ENCODE measurements at places on chromosomes 4 and X. TPM values are rescaled to one million over a fixed set of nuclear protein-coding genes. Genes with fewer than 3 reads are reported as not detected.
A peak's percentile ranks its signal among the peaks of the same experiment; 100 is the strongest.

DNA sequence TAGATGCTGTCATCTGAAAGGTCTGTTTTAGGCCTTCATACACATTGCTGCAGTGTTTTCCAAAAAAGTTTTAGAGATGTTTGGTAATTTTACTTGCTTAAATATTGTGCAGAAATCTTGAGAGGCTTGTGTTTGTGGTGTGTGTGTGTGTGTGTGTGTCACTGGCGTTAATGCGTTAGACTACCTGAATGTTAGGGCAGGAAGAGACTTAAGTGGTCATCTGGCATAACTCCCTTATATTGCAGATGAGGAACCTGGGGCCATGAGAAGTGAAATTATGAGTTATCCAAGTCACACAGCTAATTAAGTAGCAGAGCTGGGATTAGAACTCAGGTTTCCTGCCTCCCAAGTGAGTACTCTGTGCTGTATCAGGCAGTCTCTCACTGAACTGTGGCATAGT lies 1.4 kb downstream of the LSM6 start:
- peak overlapping the region; percentile 80 for H3K4me3 ChIP-seq
- H3K36me3 ChIP-seq = peaks cover 5% of the 10 kb centered on the region
- H3K4me1 ChIP-seq = peaks cover 54% of the 10 kb centered on the region
- no peak for DNase-seq
- no peak overlapping the region for H3K27ac ChIP-seq

GRCh38 chr4:127080141-127080540 lies 552.6 kb upstream of the INTU start:
- no peaks in the 10 kb centered on the region for H3K4me1 ChIP-seq
- DNase-seq = no peak
- H3K27ac ChIP-seq = no peak overlapping the region
- H3K36me3 ChIP-seq = no peaks in the 10 kb centered on the region

- DNase-seq = no peak
- H3K36me3 ChIP-seq = no peaks in the 10 kb centered on the region
- no peak overlapping the region for H3K4me3 ChIP-seq
- no peaks in the 10 kb centered on the region for H3K27me3 ChIP-seq
These were observed 217.9 kb downstream of the HS6ST2 start for GRCh38 chrX:132740316-132741123.

- no peaks in the 10 kb centered on the region for H3K36me3 ChIP-seq
- no peak for DNase-seq
- no peaks in the 10 kb centered on the region for H3K27me3 ChIP-seq
- H3K27ac ChIP-seq = no peak overlapping the region
- no peak overlapping the region for H3K4me3 ChIP-seq
These were observed 346.6 kb upstream of the GNPDA2 start for GRCh38 chr4:45072981-45073380.

DNA sequence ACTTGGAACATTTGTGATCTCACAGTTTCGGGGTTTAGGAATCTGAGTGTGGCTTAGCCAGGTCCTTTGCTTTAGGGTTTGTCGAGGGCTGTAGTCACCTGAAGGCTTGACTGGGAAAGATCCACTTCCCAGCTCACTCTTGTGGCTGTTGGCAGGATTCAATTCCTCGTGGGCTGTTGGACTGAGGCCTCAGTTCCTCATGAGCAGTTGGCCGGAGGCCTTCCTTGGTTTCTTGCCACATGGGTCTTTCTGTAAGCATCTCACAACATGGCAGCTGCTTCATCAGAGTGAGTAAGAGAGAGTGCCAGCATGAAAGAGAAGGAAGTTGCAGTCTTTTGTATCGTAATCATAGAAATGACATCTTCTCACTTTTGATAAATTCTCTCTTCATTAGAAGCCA lies 11.1 kb downstream of the TXLNG start:
- no peak overlapping the region for H3K4me3 ChIP-seq
- peaks cover 3% of the 10 kb centered on the region for H3K4me1 ChIP-seq
- H3K36me3 ChIP-seq = peaks cover 13% of the 10 kb centered on the region
- DNase-seq = no peak
- no peak overlapping the region for H3K27ac ChIP-seq
- H3K27me3 ChIP-seq = no peaks in the 10 kb centered on the region

DNA sequence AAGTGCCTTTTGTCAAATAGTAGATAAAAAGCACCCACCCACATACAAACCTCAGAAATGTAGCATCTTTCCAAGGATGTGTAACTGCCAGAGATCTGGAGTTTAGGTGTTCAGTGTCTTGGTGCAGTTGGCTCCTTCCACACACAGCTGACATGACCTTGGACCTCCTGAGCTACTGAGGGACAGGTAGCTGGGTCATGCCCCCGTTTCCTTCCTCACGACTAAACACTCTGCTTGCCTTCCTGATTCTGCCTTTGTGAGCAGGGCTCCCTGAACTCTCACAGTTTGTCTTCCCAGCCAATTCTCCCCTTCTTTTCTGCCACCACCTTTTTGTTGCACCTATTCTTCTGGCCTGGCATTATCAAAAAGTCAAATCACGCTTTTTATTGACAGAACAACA lies 10.2 kb upstream of the RUFY3 start:
- no peaks in the 10 kb centered on the region for H3K27me3 ChIP-seq
- H3K36me3 ChIP-seq = no peaks in the 10 kb centered on the region
- H3K4me1 ChIP-seq = peaks cover 60% of the 10 kb centered on the region

DNA sequence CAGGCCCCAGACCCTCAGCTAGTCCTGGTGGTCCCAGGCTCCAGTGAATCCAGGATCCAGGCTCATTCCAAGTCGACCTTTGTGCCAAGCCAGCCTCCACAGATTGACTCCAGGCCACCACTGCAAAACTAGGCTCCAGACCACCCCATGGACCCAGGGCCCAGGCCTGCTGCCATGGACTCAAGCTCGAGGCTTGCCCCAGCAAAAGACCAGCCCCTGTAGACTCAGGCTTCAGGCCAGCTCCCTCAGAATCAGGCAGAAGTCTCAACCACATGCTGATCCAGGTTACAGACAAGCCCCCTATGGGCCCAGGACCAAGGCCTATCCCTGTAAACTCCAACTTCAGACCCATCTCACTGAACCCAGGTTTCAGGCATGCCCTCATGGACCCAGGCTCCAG lies 692.4 kb downstream of the PCDH19 start:
- no peaks in the 10 kb centered on the region for H3K4me1 ChIP-seq
- no peaks in the 10 kb centered on the region for H3K27me3 ChIP-seq
- H3K4me3 ChIP-seq = no peak overlapping the region
- H3K27ac ChIP-seq = no peak overlapping the region

DNA sequence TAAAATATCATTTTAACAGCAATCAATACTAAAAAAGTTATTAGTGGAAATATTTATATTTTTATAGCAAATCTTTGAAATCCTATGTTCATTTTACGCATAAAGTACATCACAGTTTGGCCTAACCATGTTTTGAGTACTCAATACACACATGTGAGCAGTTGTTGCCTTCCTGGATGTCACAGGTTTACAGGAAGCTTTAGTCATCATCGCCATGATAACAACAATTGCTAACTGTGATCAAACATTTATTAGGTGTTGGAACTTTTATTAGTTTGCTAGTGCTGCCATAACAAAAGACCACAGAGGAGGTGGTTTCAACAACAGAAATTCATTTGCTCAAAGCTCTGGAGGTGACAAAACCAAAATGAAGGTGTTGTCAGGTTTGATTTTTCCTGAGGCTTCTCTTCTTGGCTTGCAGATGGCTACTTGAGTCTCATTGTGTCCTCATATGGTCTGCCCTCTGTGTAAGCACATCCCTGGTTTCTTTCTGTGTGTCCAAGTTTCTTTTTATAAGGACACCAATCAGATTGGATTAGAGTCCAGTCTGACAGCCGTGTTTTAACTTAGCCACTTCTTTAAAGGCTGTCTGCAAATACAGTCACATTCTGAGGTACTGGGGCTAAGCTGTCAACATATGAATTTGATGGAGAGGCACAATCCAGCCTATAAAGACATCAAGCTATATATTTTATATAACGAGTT lies 43.1 kb upstream of the BOD1L1 start:
- no peak for DNase-seq
- no peak overlapping the region for H3K27ac ChIP-seq
- no peaks in the 10 kb centered on the region for H3K36me3 ChIP-seq
- no peaks in the 10 kb centered on the region for H3K4me1 ChIP-seq

DNA sequence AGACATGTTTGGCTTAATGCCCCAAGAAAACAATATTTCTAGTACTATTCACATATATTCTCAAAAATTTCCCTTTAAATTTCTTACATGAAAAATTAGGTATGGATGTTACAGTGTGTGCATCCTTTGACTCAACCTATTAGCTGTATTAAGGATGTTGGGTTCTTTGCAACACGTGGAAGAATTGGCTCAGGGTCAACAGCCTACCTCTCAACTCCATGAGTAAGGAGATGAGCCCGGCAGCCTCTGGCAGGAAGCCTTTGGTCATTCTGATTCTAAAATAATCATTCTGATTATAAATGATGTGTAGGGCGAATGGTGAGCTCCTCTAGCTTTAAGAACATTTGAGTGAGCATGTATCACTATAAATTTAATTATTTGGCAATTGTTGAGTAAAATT lies 148.0 kb upstream of the WDFY3 start:
- no peaks in the 10 kb centered on the region for H3K27me3 ChIP-seq
- H3K4me1 ChIP-seq = no peaks in the 10 kb centered on the region
- H3K36me3 ChIP-seq = no peaks in the 10 kb centered on the region
- no peak overlapping the region for H3K27ac ChIP-seq

GRCh38 chr4:68375667-68376559 lies 26.0 kb upstream of the YTHDC1 start:
- H3K4me1 ChIP-seq = peaks cover 12% of the 10 kb centered on the region
- H3K36me3 ChIP-seq = no peaks in the 10 kb centered on the region

DNA sequence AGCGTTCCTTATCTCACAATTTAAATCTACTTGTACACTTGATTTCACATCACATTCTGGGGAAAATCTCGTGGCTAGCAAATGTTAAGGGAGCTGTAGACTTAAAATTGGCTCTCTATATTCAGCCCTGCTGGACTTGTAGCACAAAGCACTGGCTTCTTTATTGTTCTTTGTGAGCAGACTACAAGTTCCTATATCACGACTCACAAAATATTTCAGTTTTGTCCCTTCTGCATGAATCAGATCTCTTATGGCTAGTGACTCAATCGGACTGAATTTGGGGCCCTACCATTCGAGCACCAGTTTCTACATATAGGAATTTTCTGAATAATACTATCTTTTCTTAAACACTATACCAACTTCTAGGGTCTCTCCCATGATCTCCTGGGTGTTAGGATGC lies 390.1 kb downstream of the ADAM29 start:
- no peaks in the 10 kb centered on the region for H3K27me3 ChIP-seq
- no peak overlapping the region for H3K27ac ChIP-seq
- no peak for DNase-seq
- H3K4me1 ChIP-seq = no peaks in the 10 kb centered on the region

GRCh38 chr4:140250989-140251552 lies 97.1 kb upstream of the MAML3 start:
- H3K27ac ChIP-seq = no peak overlapping the region
- peak; percentile 15 for DNase-seq
- peaks cover 11% of the 10 kb centered on the region for H3K4me1 ChIP-seq

GRCh38 chr4:150302553-150302952 lies 224.3 kb downstream of the DCLK2 start:
- no peak overlapping the region for H3K27ac ChIP-seq
- peaks cover 15% of the 10 kb centered on the region for H3K4me1 ChIP-seq
- no peaks in the 10 kb centered on the region for H3K27me3 ChIP-seq
- H3K36me3 ChIP-seq = peaks cover 9% of the 10 kb centered on the region
- peak; percentile 57 for DNase-seq

DNA sequence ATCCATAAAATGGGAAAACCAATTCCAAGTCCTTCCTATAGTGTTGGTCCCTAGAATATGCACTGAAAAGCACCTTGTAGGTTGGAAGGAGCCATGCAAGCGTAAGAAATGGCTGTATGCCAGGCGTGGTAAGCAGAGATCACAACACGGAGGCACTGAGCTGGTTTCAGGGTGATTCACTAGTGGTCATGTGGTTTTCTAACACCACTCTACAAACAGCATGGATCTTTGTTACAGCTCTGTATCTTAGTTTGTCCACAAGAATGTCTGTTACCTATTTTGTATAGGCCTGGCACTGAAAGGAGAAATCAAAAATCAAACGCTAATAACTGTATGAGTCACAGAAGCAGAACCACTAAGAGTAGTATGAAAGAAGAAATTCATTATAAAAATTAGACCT lies 71.9 kb downstream of the MAGEB17 start:
- DNase-seq = no peak
- no peaks in the 10 kb centered on the region for H3K36me3 ChIP-seq
- no peaks in the 10 kb centered on the region for H3K4me1 ChIP-seq
- H3K27ac ChIP-seq = no peak overlapping the region

DNA sequence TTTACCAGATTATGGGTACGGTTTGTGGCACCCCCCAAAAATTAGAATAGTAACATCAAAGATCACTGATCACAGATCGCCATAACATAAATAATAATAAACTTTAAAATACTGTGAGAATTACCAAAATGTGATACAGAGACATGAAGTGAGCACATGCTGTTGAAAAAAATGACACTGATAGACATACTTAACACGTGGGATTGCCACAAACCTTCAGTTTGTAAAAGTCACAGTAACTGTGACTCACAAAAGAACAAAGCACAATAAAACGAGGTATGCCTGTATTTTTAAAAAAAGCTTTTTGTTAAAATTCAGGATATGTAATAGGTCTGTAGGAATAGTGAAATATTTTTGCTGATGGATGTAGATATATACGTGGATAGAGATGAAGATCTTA lies 93.4 kb downstream of the TET2 start:
- no peak overlapping the region for H3K27ac ChIP-seq
- no peak for DNase-seq
- H3K4me1 ChIP-seq = peaks cover 13% of the 10 kb centered on the region
- H3K36me3 ChIP-seq = peaks cover 50% of the 10 kb centered on the region
- H3K27me3 ChIP-seq = no peaks in the 10 kb centered on the region

DNA sequence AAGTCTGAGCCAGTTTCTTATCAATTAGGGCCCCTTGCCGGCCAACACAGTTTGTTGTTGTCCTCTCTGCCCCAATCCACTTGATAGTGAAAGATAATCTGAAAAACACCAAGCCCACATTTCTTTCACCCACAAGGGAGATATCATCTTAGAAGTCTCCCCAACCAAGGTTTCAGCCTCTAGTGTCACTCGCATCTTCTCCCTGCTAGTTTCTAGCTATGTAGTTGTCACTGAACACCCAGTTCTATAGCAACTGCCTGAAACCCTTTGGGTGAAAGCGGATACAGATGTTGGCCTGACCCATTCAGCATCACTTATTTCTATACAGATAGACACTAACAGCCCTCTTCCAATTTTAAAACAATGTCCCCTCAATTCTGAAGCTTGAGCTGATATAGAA lies 116.3 kb downstream of the BMP15 start:
- H3K27me3 ChIP-seq = no peaks in the 10 kb centered on the region
- no peak overlapping the region for H3K4me3 ChIP-seq
- H3K36me3 ChIP-seq = no peaks in the 10 kb centered on the region
- DNase-seq = no peak
- no peak overlapping the region for H3K27ac ChIP-seq
- no peaks in the 10 kb centered on the region for H3K4me1 ChIP-seq

- H3K4me1 ChIP-seq = no peaks in the 10 kb centered on the region
- H3K27me3 ChIP-seq = peaks cover 3% of the 10 kb centered on the region
- DNase-seq = no peak
These were observed 126.5 kb downstream of the PTPN13 start for GRCh38 chr4:86720508-86721068.

The CCDC158 gene
- not detected for total RNA-seq

The KCNIP4 gene
- not detected for total RNA-seq

The UGT2B10 gene
- not detected for total RNA-seq

The SLC49A3 gene
- total RNA-seq = not detected

The PPP4R3C gene
- not detected for total RNA-seq

The SLC35A2 gene
- total RNA-seq = 23.9 TPM

The DACH2 gene
- total RNA-seq = not detected

The ZNF827 gene
- 17.5 TPM for total RNA-seq

The VSIG1 gene
- 2.4 TPM for total RNA-seq

The PCDH7 gene
- not detected for total RNA-seq

The STOX2 gene
- not detected for total RNA-seq

The SFRP2 gene
- total RNA-seq = not detected

The SH2D1A gene
- total RNA-seq = 17.0 TPM

The AIFM1 gene
- 63.1 TPM for total RNA-seq

The SLC6A8 gene
- 0.32 TPM for total RNA-seq

The EMCN gene
- not detected for total RNA-seq
